ENCODE measurements at places on chromosomes 6 and 20.

DNA sequence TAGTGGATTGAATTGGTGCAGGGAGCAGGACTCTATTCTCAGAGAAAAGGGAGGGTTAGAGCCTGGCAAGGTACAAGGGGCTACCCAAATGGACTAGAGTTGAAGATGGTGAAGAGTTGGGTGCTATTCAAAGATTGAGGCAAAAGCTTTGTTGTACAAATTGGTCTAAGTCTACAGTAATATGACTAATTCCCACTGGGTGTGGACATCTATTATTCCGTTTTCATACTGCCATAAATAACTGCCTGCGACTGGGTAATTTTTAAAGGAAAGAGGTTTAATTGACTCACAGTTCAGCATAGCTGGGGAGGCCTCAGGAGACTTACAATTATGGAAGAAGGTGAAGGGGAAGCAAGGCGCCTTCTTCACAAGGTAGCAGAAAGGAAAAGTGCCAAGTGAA, 266.3 kb downstream of the TPBG start:
- DNase-seq = no peak

DNA sequence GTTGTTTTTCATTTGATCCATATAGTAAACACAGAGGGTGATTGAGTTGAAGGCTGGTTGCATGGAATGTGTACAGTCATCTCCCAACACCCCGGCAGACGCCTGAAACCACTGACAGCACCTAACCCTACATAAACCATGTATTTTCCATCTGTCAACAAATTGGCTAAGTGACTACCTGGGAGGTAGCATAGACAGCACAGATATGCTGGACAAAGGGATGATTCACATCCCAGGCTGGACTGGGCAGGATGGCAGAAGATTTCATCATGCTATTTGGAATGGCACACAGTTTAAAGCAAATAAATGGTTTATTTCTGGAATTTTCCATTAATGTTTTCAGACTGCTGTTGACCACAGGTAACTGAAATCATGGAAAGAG, 4.4 kb upstream of the VIP start:
- no peak for DNase-seq

- DNase-seq = no peak
Measured at GRCh38 chr6:15511248-15512125, 151.3 kb downstream of the DTNBP1 start.

DNA sequence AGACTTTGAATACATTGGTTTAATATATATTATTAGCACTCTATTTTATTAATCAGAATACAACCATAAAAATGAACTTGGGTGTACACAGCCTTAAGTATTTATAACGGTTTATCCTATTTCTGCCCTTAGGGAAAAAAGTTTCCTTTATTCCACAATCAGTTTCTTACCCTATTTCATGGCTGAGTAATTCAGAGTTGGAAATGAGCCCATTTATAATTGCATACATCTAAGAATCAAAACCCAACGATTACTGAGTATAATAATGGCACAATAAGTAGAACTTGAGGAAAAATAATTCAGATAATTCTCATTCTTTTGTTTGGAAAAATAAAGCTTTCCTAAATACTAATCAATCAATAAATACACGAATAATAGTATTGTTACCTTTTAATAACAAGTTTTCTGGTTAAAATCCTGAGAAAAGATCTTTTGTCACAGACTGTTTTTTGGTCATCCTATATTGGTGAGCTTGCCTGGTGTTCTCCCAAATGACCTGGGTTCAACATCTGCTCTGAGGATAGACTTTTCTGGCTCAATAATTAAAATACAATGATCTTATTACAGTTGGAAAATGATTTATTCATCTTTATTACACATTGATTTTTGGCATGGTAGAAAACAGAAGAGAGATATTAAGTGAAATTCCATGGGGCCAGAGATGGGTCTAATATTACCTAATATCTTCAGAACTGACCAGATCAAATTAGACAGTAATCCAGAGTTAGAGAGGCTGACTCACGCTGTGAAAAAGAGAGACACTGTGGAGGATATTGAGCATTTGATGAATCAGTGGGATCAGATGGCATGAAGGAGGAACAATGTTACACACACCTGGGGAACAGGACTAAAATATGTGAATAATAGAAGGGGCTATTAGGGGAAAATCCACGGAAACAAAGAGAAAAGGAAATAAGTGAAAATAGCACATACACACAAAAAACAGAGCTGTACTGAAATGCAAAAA, 162.1 kb upstream of the TBX18 start:
- DNase-seq = no peak

DNA sequence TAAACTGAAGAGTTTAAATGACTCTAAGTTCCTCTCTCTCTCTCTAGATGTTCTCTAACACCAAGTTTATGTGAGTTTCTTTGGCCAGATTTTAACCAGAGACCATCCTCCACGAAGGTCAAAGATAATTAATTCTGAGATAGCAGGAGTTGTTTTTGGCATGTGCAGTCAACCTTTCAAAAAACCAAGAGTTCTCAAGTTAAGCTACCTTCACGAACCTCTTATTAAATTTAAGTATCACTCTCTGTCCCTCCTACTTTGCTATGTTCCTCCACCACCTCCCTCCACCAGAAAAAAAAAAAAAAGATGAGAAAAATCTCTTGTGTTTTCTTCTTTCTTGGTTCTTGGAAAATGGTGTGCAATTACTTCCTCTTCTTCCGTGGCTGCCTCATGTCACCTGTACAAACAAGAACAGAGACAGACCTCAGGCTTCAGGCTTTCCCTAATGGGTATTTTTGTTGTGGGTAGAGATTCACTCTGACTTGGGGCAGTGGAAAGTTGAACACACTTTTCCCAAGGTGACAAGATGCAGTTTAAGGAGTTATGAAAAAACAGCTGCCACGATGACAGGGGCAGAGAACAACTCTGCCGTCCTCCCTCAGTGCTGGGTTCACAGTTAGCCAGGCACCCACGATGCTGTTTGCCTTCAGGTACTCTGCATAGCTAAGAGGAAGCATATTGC, 64.3 kb downstream of the ADTRP start:
- DNase-seq = peak; percentile 50

- no peak for DNase-seq
Measured at GRCh38 chr20:34561661-34562060, 3.1 kb downstream of the MAP1LC3A start.

All from stimulated activated naive CD8-positive, alpha-beta T cell treated with anti-CD3 and anti-CD28 coated beads, Interleukin-15, amount 100 ng/mL, for 72 hours (primary cell).